ENCODE measurements at places on chromosomes 2 and 18.
A peak's percentile ranks its signal among the peaks of the same experiment; 100 is the strongest.

GRCh38 chr18:21270453-21270852, 28.4 kb downstream of the GREB1L start:
- no peak for DNase-seq

DNA sequence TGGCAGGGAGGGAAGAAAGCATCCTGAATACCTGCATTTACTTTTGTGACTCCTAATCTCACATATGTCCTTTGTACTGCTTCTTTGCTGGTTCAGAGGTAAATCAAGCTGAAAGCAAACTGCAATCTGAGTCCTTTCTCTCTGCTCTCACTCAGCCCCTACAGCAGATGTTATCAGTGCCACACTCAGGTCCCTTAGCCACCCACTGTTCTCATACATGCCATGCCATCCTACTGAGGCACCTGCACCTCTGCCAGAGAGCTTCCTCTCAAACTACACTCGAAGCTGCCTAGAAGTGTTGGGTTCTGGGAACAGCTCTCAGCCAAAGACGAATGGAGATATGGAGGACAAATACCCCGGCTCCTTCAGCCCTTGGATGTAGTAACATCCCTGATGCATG, 244.5 kb downstream of the TXNL1 start:
- DNase-seq: no peak

DNA sequence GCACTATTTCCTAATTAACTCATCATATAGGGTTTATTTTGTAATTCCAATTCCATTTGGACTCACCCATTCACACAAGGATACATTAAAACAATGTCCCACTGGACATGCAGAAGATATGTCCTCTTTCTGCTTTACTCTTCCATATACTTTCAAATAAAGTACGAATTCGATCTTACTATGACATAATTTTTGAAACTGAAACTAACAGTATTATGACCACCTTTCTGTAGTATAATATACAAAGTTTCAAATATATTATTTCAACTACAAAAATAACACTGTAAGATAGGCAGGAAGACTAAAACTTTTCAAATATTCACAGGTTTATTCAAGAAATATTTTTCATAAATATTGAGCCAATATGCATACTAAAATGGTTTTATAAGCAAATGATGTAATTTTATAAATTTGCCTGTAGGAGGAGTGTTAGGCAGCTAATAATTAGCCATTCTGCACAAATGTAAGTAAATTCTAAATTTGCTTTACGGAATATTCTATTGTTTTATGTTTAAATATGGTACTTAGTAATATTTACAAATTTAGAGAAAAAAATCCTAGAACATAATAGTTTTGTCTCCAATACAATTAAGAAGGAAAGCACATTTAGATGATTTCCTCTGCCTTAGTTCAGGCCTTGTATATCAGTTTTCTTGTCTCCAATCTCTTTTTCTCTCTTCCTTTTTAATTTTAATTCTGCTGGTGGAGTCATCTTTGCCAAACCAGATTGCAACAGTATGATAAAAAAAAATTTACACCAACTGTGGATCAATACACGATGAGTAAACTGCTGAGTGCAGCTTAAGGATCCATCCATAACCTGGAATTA, 85.9 kb downstream of the CERKL start:
- DNase-seq: no peak

- no peak for DNase-seq
Observed at GRCh38 chr2:9288233-9288632, 81.6 kb downstream of the ASAP2 start.

GRCh38 chr2:61714210-61714609, 139.7 kb downstream of the FAM161A start:
- no peak for DNase-seq

- DNase-seq: no peak
Observed at GRCh38 chr2:130892793-130893785, 56.4 kb downstream of the ARHGEF4 start.

- DNase-seq: no peak
Observed at GRCh38 chr2:99836690-99837605, 305.4 kb downstream of the AFF3 start.

GRCh38 chr2:12109363-12110017, 363.1 kb downstream of the LPIN1 start:
- DNase-seq: no peak

GRCh38 chr2:45849491-45850283, 198.2 kb downstream of the PRKCE start:
- DNase-seq: no peak

DNA sequence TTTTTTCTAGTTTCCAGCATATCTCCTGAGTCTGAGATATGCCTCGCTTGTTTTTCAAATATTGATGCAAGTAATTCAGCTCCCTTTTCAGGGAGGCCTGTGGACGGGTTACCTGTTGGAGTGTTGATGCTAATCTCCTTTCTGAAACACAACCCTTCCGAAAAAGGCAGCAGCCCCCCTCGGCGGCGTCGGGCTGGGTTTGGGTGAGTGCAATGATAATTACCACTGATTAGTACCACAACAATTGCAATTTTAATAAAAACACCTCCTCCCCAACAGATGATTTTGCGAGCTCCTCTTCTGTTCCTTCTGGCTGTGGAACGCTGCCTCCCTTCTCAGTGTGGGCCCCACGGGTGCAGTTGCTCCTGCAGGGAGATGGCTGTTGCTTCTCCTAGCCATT, 66.3 kb downstream of the PTGR3 start:
- no peak for DNase-seq

- DNase-seq: no peak
Observed at GRCh38 chr2:168416555-168416954, 39.5 kb upstream of the CERS6 start.

- peak; percentile 70 for DNase-seq
Observed at GRCh38 chr2:26184555-26185303, 11.8 kb downstream of the GAREM2 start.

DNA sequence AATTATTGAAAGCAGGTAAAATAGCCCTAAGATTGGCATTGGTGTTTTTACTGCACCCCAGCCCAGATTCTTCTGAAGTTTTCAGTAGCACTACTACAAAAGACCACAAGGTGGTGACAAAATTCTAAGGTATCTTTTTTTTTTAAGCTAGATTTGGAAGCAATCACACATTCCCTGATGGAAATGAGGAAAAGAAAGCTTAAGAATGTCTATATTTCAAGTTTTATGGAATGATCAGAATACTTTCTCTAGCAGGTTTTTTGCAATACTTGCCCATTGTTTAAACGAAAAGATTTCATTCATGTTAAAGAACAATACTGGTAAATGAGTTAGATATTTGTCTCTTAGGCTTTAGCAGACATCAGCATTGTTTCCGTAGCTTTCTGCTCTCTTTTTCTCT, 32.1 kb upstream of the ZNF638 start:
- peak; percentile 43 for DNase-seq

- DNase-seq: no peak
Observed at GRCh38 chr2:145091967-145092366, 572.0 kb upstream of the ZEB2 start.

GRCh38 chr2:26772064-26773001, 8.2 kb downstream of the SLC35F6 start:
- DNase-seq: no peak

DNA sequence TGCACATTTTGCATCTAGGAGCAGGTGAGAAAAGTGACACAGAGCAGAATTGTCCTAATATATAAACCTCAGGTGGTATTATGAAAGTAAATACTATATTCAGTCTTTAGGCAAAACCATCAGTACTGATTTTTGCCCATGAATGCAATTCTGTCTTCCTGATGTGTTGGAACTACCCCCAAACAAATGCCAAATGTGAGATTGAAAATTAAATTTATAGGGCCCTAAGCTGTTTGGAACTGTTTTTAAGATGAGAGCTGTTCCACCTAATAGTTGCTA, 115.2 kb downstream of the SH3RF3 start:
- no peak for DNase-seq

DNA sequence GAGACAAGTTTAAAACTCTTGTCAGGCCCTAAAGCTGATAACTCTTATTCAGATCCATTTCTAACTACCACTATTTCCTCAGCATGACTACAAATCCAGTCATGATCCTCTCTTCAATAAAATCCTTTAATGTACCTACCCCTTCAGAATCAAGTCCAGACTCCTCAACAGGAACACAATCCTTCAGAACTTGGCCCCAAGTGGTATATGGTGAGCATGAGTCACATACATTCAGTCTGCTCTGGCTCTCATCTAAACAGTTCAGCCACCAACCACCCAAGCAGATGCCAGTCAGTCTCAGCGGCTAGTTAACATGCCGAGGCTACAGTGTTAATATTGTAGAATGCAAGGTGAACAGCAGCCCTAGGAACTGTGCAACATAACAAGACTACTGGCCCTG, 9.7 kb downstream of the LMAN2L start:
- no peak for DNase-seq

DNA sequence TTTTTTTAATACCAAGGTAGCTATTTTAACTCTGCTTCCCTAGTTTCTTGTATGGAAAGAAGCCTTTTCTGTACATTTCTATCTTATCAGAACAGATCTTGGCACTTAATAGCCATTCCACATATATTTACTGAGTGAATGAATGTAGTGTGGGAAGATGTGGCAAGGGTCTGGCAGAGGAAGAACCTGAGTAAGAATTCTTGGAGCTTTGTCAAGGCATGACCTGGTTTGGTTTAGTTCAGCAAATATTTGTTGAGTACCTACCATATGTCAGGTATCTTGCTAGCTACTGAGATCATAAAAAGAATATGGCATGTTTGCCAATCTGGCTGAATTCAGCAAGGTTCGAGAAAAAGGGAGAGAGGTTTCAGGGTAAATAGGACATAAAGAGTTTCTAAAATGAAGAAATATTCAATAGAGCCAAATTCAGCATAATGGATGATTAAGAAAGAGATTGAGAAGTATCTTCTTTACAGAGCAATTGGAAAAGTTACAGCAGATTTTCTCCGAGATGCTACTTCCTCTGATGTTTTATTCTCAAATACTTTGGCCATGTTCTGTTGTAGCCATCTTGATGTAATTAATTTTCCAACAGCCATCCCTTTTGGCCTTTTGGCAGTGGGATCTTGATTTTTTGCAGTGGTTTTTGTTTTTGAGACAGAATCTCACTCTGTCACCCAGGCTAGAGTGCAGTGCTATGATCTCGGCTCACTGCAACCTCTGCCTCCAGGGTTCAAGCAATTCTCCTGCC, 21.7 kb upstream of the MEP1B start:
- DNase-seq: no peak

GRCh38 chr2:150100834-150101233, 386.6 kb downstream of the RND3 start:
- DNase-seq: no peak

DNA sequence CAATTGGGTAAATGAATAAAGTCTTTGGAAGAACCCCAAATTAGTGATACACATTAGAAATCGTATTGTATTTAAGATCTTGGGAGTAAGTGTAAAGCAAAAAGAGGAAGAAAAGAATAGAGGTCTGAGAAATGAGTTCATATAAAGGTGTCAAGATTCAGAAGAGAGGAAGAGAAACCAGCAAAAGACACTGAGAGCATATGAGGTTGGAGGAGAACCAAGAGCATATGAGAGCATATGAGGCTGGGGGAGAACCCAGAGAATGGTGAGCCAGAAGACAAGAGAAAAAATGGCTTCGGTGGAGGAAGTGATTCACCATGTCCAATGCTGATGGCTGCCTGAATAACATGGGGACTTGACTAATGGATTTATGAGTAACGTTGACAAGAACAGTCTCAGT, 620.1 kb upstream of the GCFC2 start:
- no peak for DNase-seq

GRCh38 chr2:25372405-25373268, 30.9 kb upstream of the DNMT3A start:
- no peak for DNase-seq

- DNase-seq: no peak
Observed at GRCh38 chr2:164187121-164187520, 434.2 kb downstream of the GRB14 start.

GRCh38 chr2:184047536-184047935, 550.8 kb upstream of the ZNF804A start:
- DNase-seq: no peak

DNA sequence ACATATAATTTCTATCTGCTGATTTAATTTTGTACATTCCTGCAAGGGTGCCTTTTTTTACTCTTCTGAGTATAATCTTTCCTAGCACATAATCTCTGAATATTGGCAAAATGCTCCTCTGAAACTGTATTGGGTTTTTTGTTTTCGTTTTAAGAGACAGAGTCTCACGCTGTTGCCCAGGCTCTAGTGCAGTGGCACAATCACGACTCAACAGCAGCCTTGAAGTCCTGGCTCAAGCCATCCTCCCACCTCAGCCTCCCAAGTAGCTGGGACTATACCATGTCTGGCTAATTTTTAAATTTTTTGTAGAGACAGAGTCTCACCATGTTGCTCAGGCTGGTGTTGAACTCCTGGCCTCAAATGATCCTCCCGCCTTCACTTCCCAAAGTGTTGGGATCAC, 104.9 kb downstream of the SPTBN1 start:
- DNase-seq: no peak

GRCh38 chr18:5058768-5059695, 138.0 kb downstream of the AKAIN1 start:
- no peak for DNase-seq

DNA sequence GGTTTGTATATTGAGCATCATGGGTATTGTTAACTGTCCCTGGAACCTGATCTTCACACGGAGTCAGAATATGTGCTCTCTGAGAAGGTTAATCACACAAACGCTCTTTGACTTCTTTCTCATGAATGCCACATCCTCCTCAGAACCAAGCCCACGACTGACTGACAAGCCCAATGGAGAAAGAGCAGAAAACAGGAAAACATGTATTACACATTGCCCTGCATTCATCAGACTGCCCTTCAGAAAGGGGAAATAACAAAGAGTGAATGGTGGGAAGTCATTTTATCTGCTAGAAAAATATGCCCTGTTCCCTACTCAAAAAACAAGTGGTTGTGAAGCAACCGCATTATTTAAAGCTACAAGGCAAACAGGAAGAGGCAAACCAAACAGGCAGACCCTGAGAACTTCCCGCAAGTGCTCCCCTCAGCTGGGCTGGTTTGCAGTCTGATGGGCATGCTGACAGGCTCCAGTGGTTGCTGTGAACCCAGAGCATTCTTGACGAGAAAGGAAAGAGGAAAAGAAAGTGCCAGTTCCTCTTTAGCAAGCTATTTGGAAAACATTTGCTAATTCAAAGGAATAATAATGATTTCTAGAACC, 172.9 kb upstream of the SETBP1 start:
- DNase-seq: no peak

DNA sequence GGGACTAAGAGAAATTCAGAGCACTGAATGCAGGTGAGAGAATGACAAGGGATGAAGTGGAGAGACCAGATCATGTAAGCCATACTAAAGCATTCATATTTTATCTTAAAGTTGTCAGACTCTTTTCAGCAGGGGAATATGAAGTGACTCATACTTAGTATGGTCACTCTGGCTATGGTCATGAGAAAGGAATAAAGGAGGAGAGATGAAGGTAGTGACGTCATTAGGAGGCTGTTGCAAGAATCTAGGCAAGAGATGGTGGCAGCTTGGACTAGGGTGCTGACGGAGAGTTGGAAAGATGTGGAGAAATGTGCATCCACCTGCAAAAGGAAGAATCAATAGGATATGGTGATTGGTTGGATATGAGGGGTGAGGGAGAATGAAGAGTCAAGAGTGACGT, 203.2 kb upstream of the ACVR2A start:
- no peak for DNase-seq

DNA sequence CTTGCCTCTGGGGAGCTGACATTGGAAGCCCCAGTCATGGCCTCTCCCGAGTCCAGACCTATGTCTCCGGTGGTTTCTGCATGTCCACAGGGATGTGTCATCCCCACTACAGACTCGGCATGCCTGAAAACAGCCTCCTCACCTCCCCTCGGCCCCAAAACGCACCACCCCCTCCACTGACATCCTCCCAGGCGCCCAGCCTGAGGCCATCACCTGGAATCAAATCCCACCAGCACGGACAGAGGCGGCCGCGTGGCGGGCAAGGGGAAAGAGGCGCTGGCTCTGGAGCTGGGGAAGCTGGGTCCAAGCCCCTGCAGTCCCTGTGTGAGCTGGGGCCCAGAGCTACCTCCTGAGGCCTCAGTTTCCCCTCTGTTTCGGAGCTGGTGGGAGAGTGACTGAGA, 69.9 kb upstream of the SMAD7 start:
- no peak for DNase-seq
